IPS DF 6.9 (cell line): ENCODE measurements at places on chromosomes 6 and 20.

DNA sequence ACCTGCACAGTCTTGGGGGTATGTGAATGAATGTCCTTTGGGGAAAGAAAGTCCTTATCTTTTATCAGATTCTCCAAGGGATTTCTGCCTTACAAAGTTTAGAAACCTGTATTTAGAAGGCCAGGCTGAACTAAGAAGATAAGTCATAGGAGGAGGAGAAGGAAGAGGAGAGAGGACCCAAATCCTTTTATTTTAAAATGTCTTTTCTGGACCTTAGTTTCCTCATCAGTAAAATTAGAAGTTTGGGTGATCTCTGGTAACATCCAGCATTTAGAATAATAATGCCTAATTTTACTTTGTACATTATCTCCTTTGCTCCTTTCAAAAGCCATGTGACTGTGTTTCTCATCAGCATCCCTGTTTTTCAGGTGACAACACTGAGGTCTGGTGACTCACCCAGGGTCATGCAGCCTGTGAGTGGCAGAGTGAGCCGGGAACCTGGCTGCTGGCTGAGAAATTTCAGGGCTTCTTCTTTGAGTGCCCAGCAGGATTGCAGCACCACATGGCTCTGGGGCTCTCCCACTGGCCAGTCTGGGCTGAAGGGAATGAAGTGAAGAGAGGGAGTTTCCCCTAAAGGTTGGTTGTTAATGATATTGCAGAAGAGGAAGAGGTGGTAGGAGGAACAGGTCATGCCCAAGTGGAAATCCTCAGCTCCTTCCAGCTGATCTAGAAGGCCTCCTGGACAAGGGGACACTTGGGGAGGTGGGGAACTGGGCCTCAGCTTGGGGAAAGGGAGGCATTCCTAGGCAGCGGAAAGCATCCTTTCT lies 34.0 kb downstream of the VEGFA start:
- DNase-seq: no peak

GRCh38 chr6:28349344-28349891 lies 329 bp upstream of the ZKSCAN3 start:
- DNase-seq: no peak

DNA sequence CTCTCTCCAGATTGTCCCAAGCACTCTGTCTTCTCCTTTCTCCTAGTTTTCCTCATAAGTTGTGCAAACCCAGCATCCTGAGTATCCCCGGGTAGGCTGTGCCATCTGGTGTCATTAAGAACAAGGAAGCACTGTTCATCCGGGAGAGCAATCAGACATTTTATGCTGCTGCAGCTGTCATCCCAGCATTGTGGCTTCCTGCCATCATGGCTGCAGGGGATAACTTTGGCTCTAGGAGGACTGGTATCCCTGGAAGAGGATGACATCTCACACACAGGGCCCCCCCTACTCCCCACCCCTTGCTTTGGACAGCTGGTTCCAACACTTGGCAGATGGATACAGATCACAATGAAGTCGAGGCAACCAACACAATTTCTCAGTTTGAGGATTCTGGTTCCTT lies 1195.1 kb upstream of the MAP3K7 start:
- no peak for DNase-seq

- no peak for DNase-seq
These were observed 48.5 kb downstream of the FHL5 start for GRCh38 chr6:96611342-96611991.

GRCh38 chr6:98984121-98984520 lies 36.4 kb upstream of the FBXL4 start:
- no peak for DNase-seq

- DNase-seq: no peak
These were observed 29.2 kb downstream of the GOPC start for GRCh38 chr6:117573006-117573680.

DNA sequence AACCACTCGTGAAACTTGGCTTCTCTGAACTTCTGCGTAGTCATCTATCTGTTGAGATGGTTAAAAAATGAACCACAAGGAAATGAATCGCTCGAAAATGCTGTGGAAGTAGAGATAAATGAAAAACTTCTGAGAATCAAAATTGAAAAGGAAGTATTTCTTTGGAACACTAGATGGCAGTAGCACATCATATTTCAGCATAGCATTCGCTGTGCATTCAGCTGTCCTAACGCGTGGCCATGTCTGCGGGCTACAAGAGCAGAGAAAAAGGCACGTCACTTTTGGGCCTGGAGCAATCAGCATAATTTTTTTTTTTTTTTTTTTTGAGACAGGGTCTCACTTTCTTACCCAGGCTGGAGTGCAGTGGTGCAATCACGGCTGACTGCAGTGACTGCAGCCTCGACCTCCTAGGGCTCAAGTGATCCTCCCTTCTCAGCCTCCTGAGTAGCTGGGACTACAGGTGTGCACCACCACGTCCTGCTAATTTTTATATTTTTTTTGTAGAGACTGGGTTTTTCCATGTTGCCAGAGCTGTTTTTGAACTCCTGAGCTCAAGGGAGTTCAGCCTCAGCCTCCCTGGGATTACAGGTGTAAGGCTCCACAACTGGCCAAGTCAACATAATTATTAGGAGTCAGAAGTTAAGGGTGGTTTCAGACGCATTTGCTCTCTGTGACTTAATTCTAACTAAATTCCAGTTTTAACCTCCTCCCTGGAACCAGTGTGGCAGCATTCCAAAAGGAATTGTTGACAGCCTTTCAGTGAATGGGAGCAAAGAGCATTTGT lies 8.8 kb upstream of the PERP start:
- DNase-seq: no peak

GRCh38 chr6:142014515-142014914 lies 118.2 kb upstream of the GJE1 start:
- no peak for DNase-seq

DNA sequence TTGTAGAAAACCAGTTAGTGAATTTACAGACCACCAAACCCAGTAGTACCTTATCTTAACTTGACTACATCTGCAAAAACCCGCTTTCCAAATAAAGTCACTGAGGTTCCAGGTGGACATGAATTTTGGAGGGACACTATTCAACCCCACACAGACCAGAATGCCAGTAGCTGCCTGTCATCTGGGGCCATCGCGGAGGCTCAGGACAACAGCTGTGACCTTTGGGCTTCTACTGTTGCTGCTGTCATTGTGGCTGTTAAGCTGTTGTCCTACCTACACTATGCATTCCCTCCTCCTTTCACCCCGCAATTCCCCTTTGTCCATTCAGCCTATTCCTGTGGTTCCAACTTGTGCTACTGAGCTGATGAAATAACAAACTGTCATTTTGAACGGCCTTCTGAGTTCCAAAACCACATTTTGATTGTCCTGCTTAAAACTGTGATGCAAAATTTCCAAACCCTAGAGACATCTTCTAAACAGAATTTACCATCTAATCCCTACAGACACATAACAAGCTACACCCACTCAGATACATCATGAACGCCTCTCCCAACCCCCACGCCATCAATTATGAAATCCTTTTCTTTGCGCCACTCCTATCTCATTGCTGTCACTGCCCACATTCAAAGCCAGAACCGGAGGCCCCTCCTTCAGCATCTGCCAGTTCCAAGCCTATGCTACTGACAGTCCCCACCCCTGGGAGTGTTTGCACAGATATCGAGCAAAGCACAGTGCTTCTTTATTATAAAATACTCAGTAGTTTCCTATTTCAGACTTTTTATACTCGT lies 125.0 kb downstream of the C6orf118 start:
- DNase-seq: no peak

GRCh38 chr6:23618366-23618765 lies 507.6 kb upstream of the NRSN1 start:
- no peak for DNase-seq

DNA sequence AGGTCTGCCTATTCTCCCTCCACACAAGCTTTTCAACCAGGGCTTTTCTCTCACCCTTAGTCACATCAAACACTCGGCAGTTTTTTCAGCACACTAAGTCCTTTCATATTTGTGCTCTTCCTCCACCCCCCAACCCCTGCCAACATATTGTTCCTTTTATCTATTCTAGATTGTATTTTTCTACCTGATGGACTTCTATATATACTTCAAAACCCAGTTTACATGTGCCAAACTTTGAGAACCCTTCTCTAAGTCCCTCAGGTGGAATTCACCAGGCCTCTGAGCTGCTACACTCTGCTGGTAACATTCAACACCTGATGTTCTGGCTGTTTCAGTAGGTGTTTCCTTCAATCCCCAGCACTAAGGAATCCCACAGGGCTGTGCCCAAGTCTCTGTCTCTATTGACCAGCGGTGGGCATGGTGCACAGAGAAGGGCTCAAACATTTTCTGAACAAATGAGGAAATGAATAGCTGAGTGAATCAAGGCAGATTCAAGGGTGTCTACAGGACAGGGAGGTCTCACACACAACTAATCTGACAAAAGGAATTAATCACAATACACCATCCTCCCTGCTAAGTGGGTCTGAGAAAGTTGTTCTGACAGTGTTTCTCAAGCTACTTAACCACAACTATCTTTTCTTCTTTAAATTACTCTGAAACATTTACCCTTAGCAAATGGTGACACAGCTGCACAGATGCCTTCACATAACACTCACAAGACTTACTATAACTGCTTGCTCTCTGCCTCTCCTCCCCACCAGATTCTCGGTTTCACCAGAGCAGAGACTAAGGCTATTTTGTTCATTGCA lies 166.5 kb downstream of the TSHZ2 start:
- DNase-seq: no peak

DNA sequence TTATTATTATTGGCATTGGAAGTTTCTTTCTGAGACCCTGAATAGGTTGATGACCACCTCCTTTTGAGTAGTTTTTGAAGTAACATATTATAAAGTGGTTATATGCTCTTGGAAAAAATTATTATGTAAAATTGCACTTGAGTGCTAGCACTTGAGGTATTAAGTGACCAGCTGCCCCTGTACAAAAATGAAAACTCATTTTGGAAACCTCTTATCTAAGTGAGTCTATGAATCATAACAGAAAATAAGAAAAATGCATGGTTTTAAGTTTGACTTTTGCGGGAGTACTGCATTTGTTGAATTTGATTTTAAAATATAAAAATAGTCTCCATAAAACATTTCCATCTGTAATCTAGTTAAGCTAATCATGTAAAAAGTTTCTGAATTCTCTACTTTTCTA lies 248.3 kb downstream of the TMEM242 start:
- no peak for DNase-seq

DNA sequence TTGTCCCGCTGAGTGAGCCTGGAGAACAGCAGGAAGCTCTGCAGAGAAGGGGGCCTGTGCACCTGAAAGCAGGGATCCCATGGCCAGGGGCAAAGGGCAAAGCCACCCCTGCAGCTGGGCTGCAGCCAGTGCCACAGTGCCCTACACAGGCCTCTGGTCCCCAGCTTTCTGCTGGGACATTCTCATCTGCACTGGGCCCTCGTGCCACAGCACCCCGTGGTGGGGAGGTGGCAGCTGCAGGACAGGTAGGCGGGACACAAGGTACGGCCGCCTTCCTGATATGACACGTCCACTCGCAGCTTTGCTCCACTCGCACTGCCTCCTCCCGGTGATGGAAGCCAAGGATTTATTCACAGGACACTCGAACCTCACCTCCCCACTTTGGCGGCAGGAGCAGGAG lies 27.2 kb downstream of the INSM1 start:
- DNase-seq: no peak

DNA sequence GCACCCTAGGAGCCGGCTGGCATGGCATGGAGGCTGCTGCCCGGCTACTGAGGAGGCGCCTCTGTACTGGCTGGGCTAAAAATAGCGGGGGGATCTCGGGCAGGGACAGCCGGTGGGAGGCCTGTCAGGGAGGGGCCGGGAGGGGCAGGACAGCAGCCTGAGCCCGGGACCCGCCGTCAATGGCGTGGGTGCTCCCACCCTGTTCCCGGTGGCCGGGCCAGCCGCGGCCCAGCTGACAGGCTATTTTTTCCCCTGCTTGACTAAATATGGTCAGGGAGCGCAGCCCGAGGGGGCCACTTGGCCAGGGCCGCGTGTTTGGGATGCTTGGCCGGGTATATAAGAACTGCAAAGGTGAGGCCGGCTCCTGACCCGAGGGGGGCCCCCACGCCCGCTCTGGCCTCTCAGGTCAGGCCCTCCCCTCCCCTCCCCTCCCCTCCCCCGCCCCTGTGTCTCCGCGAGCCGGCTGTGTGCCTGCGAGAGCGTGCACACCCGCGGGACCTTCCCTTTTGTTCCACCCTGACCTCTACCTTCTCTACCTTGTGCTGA lies 74.4 kb upstream of the GATA5 start:
- DNase-seq: no peak

GRCh38 chr20:51994751-51995417 lies 192.6 kb upstream of the SALL4 start:
- DNase-seq: no peak

DNA sequence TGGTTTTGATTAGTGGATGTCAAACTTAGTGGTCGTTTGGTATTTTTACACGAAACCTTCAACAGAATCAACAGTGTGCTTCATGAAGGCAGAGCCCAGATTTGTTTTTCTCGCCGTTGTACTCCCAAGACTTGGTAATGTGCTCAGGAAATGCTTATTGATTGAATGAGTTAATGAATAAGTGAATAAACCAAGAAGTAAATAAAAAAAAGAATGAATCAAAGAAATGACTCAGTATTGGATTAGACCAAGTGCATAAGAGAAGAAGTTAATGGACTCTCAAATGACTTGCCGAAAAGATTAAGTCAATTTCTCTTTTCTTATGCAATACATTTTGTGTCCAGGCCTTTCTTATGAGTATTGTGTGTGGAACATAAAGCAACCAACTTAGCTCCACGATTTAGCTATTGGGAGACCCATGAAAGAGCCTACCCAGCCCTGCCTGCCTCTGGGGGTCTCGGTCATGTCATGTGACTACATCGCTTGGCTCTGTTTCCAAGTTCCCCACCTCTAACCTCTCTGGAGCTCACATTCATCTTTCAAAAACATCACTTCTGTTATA lies 10.6 kb upstream of the FUCA2 start:
- DNase-seq: no peak

DNA sequence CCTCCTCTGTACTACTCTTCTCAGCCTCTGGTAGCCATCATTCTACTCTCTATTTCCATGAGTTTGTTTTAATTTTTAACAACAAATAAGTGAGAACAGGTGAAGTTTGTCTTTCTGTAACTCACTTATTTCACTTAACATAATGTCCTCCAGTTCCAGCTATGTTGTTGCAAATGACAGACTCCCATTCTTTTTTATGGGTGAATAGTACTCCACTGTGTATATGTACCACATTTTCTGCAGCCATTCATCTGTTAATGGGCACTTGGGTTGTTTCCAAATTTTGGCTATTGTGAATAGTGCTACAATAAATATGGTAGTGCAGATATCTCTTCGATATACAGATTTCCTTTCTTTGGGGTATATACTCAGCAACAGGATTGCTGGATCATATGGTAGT lies 73.7 kb upstream of the TNFRSF21 start:
- no peak for DNase-seq

- no peak for DNase-seq
These were observed 301.2 kb upstream of the BMP2 start for GRCh38 chr20:6466075-6466810.

- no peak for DNase-seq
These were observed 999 bp downstream of the THBS2 start for GRCh38 chr6:169252505-169253189.
